Endothelial cell (in vitro differentiated cells): ENCODE measurements at places on chromosomes 6 and 20.

- H3K27ac ChIP-seq, result no peak overlapping the region
- H3K27me3 ChIP-seq, result peaks cover 9% of the 10 kb centered on the region
- no peak overlapping the region for H3K4me3 ChIP-seq
- no peak for DNase-seq
- no peaks in the 10 kb centered on the region for H3K36me3 ChIP-seq
Observed at GRCh38 chr20:38196592-38196991, 31.5 kb upstream of the TGM2 start.

GRCh38 chr6:33725891-33726673, 14.6 kb upstream of the UQCC2 start:
- no peaks in the 10 kb centered on the region for H3K36me3 ChIP-seq
- no peak overlapping the region for H3K4me3 ChIP-seq
- no peak overlapping the region for H3K27ac ChIP-seq
- no peak for DNase-seq
- no peaks in the 10 kb centered on the region for H3K4me1 ChIP-seq

- H3K36me3 ChIP-seq, result no peaks in the 10 kb centered on the region
- H3K27ac ChIP-seq, result no peak overlapping the region
- no peak overlapping the region for H3K4me3 ChIP-seq
Observed at GRCh38 chr20:24825591-24825990, 123.5 kb upstream of the CST7 start.

DNA sequence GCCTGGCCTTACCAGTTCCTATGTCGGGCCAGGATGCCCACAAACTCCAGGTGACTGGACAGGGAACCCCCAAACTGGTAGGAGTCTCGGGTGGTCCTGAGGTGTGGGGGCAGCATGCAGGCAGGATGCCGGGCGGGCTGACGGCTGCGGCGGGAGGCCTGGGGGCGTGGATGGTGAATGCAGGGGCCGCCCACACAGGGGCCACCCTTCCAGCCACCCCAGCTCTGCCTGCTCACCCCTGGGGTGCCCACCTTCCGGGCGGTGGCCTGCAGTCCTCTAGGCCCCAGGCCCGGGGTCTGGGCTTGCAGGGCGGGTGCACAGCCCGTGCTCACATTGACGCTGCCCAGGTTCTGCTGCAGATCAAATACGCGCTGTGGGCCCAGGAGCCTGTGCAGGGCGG, 8.4 kb downstream of the ADRM1 start:
- H3K27me3 ChIP-seq, result no peaks in the 10 kb centered on the region
- H3K27ac ChIP-seq, result no peak overlapping the region
- H3K4me1 ChIP-seq, result no peaks in the 10 kb centered on the region
- DNase-seq, result no peak
- H3K36me3 ChIP-seq, result peaks cover 3% of the 10 kb centered on the region

GRCh38 chr6:18025596-18025995, 38.2 kb upstream of the KIF13A start:
- DNase-seq, result no peak
- H3K4me3 ChIP-seq, result no peak overlapping the region
- peaks cover 5% of the 10 kb centered on the region for H3K27me3 ChIP-seq
- H3K4me1 ChIP-seq, result peaks cover 12% of the 10 kb centered on the region

GRCh38 chr20:32294071-32294470, 16.6 kb downstream of the KIF3B start:
- no peaks in the 10 kb centered on the region for H3K4me1 ChIP-seq
- no peaks in the 10 kb centered on the region for H3K27me3 ChIP-seq
- no peak overlapping the region for H3K4me3 ChIP-seq
- H3K36me3 ChIP-seq, result no peaks in the 10 kb centered on the region
- no peak for DNase-seq

GRCh38 chr6:139982652-139983295, 608.3 kb upstream of the CITED2 start:
- no peak overlapping the region for H3K27ac ChIP-seq
- DNase-seq, result no peak
- H3K4me3 ChIP-seq, result no peak overlapping the region
- no peaks in the 10 kb centered on the region for H3K36me3 ChIP-seq
- peaks cover 12% of the 10 kb centered on the region for H3K4me1 ChIP-seq
- peaks cover 5% of the 10 kb centered on the region for H3K27me3 ChIP-seq

- H3K27ac ChIP-seq, result no peak overlapping the region
- DNase-seq, result no peak
- peaks cover 5% of the 10 kb centered on the region for H3K36me3 ChIP-seq
- H3K4me1 ChIP-seq, result no peaks in the 10 kb centered on the region
- H3K27me3 ChIP-seq, result no peaks in the 10 kb centered on the region
Observed at GRCh38 chr6:156033598-156033997, 578.0 kb upstream of the NOX3 start.
